Thyroid gland (tissue), 4 donors: ENCODE measurements at places on chromosomes 2 and 18. TPM values are rescaled to one million over a fixed set of nuclear protein-coding genes. Genes with fewer than 3 reads are reported as not detected.

- H3K4me1 ChIP-seq: no peaks in the 10 kb centered on the region
- DNase-seq: no peak
- no peak overlapping the region for H3K27ac ChIP-seq
- no peaks in the 10 kb centered on the region for H3K27me3 ChIP-seq
Observed at GRCh38 chr2:241330616-241330981, 14.9 kb downstream of the SEPTIN2 start.

- DNase-seq: no peak
- H3K4me3 ChIP-seq: no peak overlapping the region
- no peak overlapping the region for H3K27ac ChIP-seq
- no peaks in the 10 kb centered on the region for H3K27me3 ChIP-seq
- H3K4me1 ChIP-seq: no peaks in the 10 kb centered on the region
Observed at GRCh38 chr2:138201286-138201685, 237.0 kb downstream of the HNMT start.

GRCh38 chr2:160592993-160593392, 99.4 kb upstream of the RBMS1 start:
- H3K36me3 ChIP-seq: no peaks in the 10 kb centered on the region
- no peaks in the 10 kb centered on the region for H3K27me3 ChIP-seq
- no peak for DNase-seq
- no peak overlapping the region for H3K4me3 ChIP-seq

GRCh38 chr2:235044501-235045271, 92.9 kb downstream of the SH3BP4 start:
- peaks cover 19% of the 10 kb centered on the region for H3K36me3 ChIP-seq
- H3K4me1 ChIP-seq: no peaks in the 10 kb centered on the region
- H3K27ac ChIP-seq: no peak overlapping the region
- H3K4me3 ChIP-seq: no peak overlapping the region

DNA sequence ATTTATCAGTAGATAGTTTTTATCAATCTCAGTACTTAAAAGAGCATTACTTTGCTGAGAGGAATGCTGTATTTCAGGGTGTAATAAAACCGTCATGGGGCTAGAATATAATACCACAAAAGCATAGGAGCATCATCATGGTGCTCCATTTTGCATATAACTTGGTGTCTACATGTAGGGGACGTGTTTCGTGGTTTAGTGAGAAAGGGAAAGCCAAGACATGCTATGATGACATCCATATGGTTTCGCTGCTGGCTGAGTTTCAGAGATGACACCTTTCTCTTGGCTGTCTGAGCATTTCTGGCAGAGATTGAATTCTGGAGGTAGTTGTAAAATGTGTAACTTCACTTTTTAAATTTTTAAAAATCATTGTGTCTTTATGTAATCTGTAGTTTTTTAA, 32.4 kb downstream of the WDR43 start:
- H3K4me1 ChIP-seq: no peaks in the 10 kb centered on the region
- H3K36me3 ChIP-seq: peaks cover 47% of the 10 kb centered on the region
- H3K27me3 ChIP-seq: no peaks in the 10 kb centered on the region
- DNase-seq: no peak

- no peak overlapping the region for H3K4me3 ChIP-seq
- H3K36me3 ChIP-seq: no peaks in the 10 kb centered on the region
- no peaks in the 10 kb centered on the region for H3K27me3 ChIP-seq
- H3K4me1 ChIP-seq: peaks cover 22% of the 10 kb centered on the region
Observed at GRCh38 chr18:9792565-9793245, 84.6 kb downstream of the RAB31 start.

DNA sequence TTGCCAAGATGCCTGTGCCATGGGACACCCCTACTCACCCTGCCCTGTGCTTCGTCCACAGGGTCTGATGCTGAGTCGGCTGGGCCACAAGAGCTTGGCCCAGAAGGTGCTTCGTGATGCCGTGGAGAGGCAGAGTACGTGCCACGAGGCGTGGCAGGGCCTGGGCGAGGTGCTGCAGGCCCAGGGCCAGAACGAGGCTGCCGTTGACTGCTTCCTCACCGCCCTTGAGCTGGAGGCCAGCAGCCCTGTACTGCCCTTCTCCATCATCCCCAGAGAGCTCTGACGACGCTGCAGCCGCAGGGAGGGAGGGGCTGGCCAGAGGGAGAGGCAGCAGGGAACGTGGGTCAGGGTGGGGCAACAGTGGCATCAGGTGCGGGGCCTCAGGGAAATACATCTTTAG, 81.5 kb downstream of the STPG4 start:
- peaks cover 41% of the 10 kb centered on the region for H3K4me1 ChIP-seq
- peaks cover 5% of the 10 kb centered on the region for H3K36me3 ChIP-seq
- no peak overlapping the region for H3K27ac ChIP-seq
- H3K4me3 ChIP-seq: no peak overlapping the region

NLRC4 gene
- total RNA-seq: 0.33 TPM
